ENCODE measurements at places on chromosomes 1 and 21.

- no peak for DNase-seq
These were observed 65.9 kb upstream of the SIPA1L2 start for GRCh38 chr1:232695621-232696385.

DNA sequence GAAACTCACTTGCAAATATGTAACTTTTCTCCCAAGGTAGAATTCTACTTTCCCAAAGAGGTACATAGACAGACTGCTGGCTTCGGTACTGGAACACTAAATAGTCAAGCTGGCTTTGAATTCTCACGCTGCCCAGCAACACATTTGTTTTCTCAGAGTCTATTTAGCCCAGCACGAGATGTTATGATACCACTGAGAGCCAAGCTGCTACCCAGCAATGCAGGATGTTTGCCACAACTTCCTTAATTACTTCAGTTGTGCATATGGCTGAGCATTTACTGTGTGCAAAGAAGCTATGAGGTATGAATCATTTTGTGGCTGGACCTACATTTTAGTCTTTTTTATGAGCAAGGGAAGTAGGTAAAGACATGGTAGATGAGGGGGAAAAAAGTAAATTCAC is 793.2 kb downstream of the PLA2G4A start:
- DNase-seq = no peak

- DNase-seq = no peak
These were observed 5.9 kb upstream of the MXRA8 start for GRCh38 chr1:1364266-1364665.

GRCh38 chr1:192067360-192067759 is 90.9 kb upstream of the RGS18 start:
- no peak for DNase-seq

DNA sequence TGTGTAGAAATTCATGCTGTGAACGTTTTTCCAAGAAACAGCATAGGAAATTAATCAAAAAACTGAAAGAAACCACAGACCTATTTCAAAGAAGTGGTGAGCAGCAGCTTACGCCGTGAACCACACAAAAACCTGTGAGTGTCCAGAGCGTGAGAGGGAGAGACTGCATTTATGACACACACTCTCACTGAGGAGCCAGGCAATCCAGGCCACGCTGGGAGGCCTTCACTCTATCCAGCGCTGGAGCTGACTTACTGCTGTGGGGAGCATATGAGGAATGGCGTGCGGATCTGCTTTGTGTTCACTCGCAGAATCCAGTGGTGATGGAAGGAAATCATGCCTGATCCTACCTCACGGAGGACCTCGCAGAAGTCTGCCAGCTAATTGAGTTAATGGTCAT is 12.7 kb downstream of the ADAMTS1 start:
- no peak for DNase-seq

- DNase-seq = no peak
These were observed 167.3 kb upstream of the KCNJ6 start for GRCh38 chr21:38083535-38083934.

DNA sequence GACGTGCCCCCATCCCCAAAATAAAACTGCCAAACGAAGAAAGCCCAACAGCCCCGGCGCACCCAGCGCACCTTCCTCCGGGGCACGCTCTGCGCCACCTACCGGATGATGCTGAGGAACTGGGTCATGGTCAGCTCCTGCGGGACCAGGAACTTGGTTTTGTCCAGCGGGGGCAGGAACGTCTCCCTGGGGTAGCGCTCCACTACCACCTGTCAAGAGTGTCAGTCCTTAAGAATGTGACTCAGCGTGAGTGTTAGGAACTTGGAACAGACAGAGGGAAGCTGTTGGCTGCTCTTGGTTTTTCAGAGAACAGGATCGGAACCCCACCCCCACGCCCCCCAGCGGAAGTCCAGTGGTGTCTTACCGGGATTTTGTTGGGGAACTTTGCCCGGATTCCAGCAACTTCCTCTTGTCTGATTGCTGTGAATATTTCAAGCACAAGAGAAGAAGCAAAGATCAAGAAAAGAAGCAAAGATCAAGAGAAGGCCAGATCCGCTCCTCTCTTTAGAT is 431 bp downstream of the MAP1LC3C start:
- peak; percentile 57 for DNase-seq

- peak; percentile 70 for DNase-seq
These were observed 7.7 kb downstream of the VSIG8 start for GRCh38 chr1:159854693-159855192.

GRCh38 chr1:77986810-77987209 is 7.9 kb upstream of the FUBP1 start:
- DNase-seq = no peak

DNA sequence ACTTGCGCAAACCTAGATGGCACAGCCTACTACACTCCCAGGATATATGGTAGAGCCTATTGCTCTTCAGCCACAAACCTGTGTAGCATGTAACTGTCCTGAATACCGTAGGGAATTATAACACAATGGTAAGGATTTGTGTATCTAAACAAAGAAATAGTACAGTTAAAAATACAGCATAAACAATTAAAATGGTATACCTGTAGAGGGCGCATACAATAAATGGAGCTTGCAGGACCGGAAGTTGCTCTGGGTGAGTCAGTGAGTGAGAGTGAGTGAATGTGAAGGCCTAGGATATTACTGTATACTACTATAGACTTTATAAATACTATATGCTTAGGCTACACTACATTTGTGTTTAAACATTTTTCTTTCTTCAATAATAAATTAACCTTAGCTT is 99.3 kb downstream of the PLD5 start:
- no peak for DNase-seq

DNA sequence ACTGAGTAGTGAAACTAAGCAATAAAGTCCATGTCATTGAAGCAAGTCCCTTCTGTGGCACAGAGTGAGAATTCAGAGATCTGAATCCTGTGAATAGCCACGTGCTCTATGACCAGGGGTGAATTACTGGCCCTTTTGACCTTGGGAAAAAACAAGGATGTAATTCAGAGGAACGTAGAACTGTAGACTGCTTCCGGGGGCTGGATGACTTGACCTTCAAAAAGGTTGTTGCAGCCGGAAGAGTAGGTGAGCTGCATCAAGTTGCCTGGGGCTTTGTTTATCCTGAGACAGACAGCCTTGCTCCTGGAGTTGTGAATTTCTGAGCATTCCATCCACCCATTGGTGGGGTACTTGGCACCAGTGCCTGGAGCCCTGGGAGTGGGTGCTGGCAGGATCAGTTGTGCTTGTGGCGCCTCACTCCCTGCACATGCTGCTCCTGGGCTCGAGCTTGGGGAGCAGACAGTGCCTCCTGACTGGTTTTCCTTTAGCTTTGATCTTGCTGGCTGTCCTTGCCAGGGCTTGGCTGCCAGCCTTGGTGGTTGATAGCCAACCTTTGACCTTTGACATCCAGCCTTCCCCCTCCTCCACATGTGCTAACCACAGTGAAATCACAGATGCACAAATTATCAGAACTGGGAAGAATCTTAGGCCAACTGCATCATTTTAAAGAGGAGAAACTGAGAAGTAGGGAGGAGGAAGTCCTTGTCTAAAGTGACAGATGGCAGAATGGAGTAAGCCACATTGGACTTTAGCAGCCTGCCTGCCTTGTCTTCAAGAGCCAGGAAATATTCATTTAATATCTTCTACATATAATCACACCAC is 16.2 kb upstream of the MYOG start:
- DNase-seq = peak; percentile 57

- DNase-seq = no peak
These were observed 2.2 kb upstream of the KRTAP10-12 start for GRCh38 chr21:44694776-44695175.

GRCh38 chr1:119917304-119918055 is 21.2 kb upstream of the ADAM30 start:
- DNase-seq = no peak

DNA sequence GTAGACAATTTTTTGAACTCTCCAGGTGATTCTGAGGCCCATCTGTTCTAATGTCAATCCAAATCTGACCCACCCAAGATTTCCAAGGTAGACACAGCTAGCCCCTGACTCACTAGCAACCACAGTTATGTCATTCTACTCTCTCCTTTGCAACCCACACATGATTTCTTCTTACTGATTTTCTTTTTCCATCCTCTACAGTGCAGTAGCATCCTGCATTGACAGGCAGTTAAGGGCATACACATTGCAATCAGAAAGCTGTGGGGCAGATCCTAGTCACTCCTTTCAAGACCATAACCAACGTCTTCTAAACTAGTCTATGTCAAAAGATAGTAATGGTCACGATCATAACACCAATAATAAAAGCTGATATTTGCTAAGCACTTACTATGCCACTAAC is 54.2 kb downstream of the JAK1 start:
- no peak for DNase-seq

DNA sequence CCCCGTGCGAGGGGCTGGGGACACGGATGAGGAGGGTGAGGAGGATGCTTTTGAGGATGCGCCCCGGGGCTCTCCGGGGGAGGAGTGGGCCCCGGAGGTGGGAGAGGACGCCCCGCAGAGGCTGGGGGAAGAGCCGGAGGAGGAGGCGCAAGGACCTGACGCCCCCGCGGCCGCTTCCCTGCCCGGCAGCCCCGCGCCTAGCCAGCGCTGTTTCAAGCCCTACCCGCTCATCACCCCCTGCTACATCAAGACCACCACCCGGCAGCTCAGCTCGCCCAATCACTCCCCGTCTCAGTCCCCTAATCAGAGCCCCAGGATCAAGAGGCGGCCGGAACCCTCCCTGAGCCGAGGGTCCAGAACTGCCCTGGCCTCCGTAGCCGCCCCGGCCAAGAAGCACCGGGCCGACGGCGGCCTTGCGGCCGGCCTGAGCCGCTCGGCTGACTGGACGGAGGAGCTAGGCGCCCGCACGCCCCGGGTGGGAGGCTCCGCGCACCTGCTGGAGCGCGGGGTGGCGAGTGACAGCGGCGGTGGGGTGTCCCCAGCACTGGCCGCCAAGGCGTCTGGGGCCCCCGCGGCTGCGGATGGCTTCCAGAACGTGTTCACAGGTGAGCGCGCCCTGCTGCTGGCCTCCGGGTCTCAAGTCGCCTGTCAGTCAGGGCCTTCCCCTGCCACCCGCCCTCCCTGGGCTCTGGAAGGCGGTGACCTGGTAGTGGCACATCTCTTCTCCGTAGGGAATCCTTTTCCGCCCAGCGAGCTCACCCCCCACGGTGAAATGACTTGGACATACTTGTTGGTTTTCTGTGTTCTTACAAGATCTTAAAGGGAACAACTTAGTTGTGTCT is 1.7 kb downstream of the FMN2 start:
- DNase-seq = no peak

GRCh38 chr1:64526312-64526711 is 56.4 kb downstream of the CACHD1 start:
- no peak for DNase-seq

DNA sequence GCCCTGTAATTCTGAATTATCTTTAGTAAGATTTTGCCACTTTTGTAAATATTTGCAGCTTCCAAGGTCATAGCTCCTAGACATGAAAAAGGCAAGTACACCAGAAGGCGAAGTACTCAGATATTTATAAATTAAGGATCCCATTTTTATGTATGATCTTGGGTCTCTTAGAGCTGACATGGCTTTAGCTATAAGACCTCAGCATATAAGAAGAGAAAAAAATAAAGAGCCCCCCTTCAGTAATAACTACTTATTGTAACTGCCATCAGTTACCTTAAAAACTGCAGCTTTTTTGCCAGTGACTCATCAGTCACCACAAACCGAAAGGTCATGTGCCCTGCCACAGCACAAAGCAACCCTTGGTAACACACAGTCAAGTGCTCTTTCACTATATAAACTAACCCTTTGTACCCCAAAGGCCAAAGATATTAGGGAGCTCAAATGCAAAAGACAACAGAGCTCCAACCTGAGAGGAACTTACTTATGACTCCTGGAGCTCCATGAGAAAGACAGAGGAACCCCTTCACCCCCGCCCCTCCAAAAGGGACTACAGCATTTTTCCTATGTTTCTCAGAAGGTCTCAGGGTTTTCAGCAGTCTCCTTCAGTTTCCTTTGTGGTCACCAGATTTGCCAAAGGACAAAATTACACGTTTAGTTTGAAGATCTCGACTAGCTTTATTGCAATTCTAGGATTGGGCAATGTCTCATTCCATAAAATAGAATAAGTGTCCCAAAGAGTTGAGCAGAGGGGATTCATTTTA is 219.8 kb upstream of the DUSP10 start:
- peak; percentile 50 for DNase-seq

DNA sequence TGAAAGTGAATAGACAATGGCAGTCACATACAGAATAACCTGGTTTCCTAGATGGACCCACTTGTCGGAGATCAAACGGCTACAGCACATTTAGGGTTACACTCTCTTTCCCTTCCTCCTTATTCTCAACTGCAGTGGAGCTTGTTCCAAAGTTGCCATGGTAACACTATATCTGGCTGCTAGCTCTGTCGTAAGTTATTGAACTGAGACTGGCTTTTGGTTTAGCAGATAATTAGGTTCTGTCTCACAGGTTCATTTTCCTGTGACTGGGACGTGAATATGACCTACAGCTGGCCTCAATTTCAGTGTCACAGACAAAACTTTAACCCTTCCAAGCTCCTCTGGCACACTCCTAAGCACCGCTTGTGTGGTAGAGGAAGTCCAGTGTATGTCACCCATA is 875.8 kb downstream of the USP25 start:
- no peak for DNase-seq

DNA sequence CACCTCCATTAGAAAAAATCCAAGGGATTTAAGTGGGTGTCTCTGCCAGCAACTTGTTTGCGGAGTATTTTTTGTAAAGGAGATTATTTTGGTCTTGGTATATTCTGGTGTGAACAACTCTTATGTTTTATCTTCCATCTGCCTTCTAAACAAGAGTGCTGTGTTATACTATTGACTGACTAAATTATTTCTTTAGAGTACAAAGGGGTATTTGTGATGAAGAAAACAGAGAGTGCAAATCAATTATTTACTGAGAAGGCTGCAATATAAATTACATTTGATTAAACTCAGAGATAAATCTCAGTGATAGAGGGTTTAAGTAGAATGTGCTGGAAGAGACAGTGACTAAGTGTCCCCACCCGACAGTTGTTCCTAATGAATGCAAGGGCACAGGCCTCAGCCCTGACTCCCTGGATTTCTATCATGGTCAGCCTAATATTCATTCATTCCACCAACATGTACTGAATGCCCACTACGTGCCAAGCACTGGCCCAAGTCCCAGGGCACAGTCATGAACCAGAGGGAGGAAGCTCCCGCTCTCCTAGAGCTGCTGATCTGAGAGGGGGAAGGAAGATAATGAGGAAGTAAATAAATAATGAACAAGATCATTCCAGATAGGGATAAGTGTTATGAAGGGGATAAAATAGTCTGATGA is 196.9 kb upstream of the C8B start:
- DNase-seq = no peak

GRCh38 chr1:99943223-99943794 is 26.5 kb upstream of the SLC35A3 start:
- DNase-seq = no peak

DNA sequence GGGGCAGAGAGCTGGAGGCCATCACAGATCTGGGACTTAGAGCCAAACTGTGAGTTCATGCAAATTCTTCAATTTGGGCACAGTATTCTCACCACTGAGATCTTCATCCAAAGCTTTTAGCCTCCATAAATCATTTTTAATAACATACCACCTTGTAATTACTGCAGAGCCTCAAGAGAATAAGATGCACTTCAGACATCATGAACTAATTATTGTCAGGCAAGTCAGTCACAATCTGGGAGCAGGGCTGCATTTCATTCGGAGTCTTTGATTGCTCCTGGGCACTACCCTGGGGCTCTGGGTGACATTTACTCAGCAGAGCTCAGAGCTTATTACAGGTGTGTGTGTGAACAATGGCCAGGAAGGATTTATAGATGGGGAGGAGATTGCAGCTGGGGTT is 623.7 kb downstream of the PTPRU start:
- no peak for DNase-seq

Data from right lobe of liver (tissue), 6 donors.